Activated CD4-positive, alpha-beta T cell treated with anti-CD3 and anti-CD28 coated beads, Interleukin-2, amount 50 U/mL, for 4 hours (primary cell): ENCODE measurements at places on chromosomes 5 and 9.

DNA sequence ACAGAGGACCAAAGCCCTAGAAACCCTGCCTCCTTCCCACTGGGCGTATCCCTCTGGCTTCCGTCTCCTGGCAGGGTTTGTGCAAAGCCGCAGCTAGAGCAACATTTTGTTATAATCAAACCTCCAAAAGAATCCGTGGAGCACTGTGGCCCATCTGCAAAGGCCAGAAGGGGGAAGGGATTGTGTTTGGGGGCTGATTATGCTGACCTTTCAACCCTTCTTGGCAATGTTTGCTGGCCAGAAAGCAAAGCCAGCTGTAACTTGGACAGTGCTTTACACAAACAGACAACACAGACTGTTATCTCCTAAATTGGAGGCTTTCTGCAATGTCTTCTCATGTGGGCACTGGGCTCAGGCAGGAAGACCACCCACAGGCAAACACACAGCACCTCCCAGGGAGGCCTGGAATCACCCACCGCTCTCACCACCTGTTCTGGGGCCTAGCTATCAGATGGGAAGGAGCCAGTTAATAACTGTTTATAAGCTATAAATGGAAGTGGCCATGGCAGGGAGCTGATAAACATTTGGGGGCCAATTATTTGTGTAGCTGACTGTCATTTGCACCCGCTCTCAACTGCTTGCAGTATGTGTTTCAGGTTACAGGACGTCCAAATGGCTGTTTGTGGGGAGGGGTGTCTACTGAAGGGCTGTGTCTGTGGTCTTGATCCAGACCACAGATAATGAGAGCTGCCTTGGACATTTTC is 121.6 kb upstream of the ERCC6L2 start:
- no peak for DNase-seq

- no peak for DNase-seq
Observed at GRCh38 chr5:20102293-20102692, 114.3 kb upstream of the CDH18 start.

- DNase-seq: peak; percentile 62
Observed at GRCh38 chr9:99000476-99001395, 57.0 kb downstream of the COL15A1 start.

GRCh38 chr9:123410281-123410910 is 54.4 kb downstream of the CRB2 start:
- DNase-seq: no peak

DNA sequence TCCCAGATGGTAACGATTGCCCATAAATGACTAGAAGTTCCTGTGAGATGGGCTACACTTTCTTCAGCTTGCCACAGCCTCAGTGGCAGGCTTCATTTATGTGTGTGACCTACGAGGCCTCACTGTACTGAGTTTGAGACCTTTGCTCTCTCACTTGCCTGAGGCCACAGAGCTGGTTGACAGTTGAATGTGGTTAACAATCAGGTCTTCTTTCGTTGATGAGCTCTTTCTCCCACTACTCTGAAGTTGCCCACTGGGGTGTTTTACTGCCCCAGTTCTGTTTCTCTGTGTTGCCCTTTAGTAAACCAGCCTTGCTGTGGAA is 70.5 kb downstream of the CYFIP2 start:
- DNase-seq: no peak

GRCh38 chr9:133944746-133945135 is 47.4 kb downstream of the VAV2 start:
- DNase-seq: no peak

GRCh38 chr5:138068742-138069600 is 14.9 kb upstream of the WNT8A start:
- DNase-seq: peak; percentile 77

- no peak for DNase-seq
Observed at GRCh38 chr9:76690246-76690972, 73.8 kb upstream of the PCA3 start.

DNA sequence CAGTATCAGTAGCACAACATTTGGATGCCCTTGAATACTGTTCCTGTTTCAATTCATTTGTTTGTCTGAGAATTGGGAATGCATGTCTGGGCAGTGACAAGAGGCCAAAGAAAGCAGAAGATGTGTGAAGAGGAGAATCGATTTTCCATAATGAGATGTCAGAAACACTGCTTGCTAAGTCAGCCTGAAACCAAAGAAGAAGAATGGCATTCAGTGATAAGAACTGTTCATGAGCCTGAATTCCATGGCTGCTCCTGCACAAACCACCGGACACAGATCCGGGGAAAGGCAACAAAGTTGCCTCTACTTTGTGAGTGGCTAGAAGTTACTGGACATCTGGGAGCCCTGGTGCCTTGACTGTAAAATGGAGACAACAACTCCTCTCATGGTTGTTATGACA is 207.2 kb upstream of the RASEF start:
- DNase-seq: no peak

GRCh38 chr5:142446131-142446959 is 121.5 kb upstream of the SPRY4 start:
- DNase-seq: no peak

DNA sequence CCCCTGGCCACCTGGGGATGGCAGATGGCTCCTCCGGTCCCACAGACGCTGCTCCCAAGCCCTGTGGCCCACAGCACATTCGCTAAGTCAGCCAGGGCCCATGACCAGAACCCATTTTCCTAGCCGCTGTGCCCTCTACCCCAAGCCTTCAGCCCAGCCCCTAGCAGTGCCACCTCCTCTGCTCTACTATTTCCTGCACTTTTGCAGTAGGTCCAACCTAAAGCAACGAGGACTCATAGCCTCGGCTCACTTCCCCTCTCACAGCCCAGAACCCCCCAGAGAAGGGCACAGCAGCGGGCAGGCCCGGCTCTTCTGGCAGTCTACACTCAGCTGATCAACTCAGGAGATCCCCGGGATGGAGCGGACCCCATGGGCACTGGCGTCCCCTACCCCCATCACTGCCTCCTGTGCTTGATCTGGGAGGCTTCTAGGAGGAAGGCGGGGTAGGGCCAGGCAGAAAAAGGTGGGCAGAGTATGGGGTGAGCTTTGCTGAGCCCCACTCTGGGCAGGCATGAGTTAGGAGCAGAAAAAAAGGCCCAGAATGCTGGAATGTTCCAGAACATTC is 111.2 kb downstream of the ZNF354C start:
- DNase-seq: no peak

DNA sequence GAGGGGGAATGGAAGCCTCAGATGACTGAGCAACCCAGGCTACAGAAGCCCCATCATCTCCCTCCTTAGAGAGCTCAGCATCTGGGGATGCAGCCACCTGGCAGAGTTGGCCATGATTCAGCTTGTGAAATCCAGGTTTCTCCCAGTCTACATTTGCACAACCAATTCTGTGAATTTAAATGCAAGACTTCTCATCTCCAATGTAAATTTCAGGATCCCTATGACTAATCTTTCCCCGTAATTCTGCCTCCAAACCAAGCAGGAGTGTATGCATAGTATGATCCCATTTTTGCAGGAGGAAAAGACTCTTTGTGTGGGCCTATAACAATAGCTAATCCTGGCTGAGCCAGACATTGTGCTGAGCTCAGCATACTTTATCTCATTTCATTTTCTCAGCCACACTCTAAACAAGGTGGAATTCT is 59.6 kb upstream of the IL17B start:
- no peak for DNase-seq

GRCh38 chr5:21802869-21803490 is 1050.2 kb downstream of the CDH12 start:
- no peak for DNase-seq

GRCh38 chr9:112719696-112720095 is 1.8 kb upstream of the INIP start:
- DNase-seq: no peak

GRCh38 chr9:20783057-20784038 is 99.3 kb downstream of the FOCAD start:
- no peak for DNase-seq

DNA sequence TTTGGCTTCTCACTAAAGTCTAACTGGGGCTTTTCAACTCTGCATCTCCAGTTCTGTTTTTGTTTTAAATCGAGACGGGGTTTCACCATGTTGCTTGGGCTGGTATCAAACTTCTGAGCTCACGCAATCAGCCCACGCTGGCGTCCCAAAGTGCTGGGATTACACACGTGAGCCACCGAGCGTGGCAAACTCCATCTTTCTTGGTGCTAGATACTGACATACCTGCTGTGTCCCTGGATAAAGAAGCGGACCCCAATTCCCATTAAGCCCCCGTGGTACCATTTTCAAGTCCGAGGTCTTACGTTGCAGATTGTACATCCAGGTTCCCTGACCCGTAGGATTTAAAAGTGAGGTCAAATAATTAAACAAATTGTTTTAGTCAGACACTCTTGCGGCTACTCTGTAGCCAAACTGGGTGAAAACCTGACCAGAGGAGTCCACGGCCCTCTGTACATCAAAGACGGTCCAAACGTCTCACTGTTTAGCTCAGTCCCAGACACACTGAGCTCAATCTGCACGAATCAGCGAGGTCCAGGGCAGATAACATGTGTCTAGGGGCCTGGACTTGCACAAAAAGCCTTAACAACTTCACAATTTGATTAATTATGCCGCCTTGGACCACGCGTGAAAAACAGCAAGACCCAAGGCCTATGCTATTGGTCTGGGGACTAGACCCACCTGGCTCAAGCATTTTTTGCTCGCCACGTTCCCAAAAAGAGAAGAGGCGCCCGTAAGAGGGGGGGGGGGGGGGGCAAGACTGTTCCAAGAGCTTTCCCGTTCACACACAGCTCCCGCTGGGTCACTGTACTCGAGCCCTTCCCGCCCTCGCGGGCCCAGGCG is 727 bp upstream of the DNAJA1 start:
- peak; percentile 13 for DNase-seq

GRCh38 chr5:87007737-87008136 is 259.9 kb upstream of the RASA1 start:
- DNase-seq: no peak

DNA sequence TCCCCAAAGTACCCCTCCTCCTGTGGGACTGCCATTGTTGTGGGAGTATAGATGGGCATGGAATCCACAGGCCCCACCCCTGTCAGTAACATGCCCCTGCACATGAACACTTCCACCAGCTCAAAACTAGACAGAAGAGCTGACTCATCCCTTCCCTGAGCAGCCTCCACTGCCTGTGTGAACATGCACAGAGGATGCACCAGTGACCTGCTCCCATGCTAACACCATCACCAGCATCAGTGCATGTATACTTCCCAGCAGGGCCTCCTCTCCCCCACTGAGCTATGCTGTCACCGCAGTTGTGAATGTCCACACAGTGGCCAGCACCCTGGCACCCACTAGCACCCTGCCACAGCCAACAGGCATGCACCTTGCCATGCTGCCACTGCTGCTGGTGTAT is 939.8 kb downstream of the EFNA5 start:
- no peak for DNase-seq

GRCh38 chr5:117262572-117263131 is 688.0 kb upstream of the SEMA6A start:
- no peak for DNase-seq

- no peak for DNase-seq
Observed at GRCh38 chr5:37900692-37901091, 60.9 kb upstream of the GDNF start.

GRCh38 chr5:113652161-113652560 is 138.7 kb downstream of the YTHDC2 start:
- no peak for DNase-seq

DNA sequence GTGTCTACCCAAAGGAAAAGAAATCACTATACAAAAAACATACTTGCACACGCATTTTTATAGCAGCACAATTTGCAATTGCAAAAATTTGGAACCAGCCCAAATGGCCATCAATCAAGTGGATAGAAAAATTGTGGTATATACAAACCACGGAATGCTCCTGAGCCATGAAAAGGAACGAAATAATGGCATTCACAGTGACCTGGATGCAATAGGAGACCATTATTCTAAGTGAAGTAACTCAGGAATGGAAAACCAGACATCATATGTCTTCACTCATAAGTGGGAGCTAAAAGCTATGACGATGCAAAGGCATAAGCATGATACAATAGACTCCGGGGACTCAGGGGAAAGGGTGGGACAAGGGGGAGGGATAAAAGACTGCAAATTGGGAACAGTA is 78.4 kb downstream of the ENC1 start:
- no peak for DNase-seq

DNA sequence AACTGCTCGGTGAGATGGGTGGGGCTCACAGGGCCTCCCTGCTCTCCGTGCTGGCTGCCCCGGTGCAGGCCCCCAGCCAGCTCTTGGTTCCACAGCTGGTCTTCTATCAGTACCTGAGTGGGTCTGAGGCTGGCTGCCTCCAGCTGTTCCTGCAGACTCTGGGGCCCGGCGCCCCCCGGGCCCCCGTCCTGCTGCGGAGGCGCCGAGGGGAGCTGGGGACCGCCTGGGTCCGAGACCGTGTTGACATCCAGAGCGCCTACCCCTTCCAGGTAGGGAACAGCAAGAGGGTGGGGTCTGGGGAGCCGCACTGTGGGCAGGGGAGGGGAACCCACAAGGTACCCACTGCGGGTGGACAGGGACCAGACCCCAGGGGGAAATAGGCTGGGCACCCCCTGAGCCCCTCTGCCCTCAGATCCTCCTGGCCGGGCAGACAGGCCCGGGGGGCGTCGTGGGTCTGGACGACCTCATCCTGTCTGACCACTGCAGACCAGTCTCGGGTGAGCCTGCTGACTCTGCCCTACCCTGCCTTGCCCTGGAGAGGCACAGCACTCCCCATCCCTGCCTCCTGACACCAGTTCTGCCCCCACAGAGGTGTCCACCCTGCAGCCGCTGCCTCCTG is 2.8 kb downstream of the MAMDC4 start:
- DNase-seq: no peak

GRCh38 chr9:70576116-70576515 is 161.7 kb upstream of the KLF9 start:
- DNase-seq: no peak

DNA sequence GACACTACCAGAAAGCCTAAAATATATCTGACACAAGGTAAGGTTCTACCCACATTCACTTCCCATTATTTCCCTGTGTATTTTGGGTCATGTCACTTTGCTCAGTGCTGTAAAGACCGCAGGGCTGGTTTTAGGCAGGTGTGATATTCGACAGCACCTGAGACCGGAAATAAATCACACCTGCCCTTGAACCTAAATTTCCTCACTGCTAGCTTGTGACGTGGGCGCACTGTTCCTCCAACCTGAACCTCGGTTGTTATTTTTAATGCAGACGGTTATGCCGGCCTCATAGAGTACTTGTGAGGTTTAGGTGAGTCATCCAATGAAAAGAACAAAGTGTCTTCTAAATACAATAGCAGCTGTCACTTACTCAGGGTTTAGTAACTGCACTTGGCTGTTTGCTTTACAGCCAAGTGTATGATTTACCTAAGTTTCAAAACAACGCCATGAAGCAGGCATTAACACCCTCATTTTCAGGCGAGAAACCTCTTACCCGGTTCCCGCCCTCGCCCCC is 20.7 kb upstream of the ZNF782 start:
- DNase-seq: peak; percentile 37

GRCh38 chr5:53201746-53202145 is 92.2 kb upstream of the MOCS2 start:
- no peak for DNase-seq

DNA sequence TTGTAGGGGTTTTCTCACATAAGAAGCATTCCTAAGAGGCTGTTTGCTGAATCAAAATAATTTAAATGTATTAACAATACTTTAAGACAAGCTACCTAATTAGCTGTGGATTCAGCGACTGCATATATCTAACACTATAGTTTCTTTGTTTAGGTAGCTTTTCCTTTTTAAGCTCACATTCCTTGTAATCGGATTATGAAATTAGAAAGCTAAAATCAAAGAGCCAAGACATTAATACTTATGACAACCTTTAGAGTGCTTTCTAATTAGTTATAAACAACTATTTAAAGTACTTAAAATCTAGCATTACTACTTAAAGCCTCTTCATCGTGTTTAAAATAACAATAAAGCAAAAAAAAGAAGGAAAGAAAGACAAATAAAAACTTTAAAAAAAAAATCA is 137.3 kb upstream of the RETREG1 start:
- DNase-seq: no peak
